Activated CD4-positive, alpha-beta T cell treated with anti-CD3 and anti-CD28 coated beads for 24 hours (primary cell): ENCODE measurements at places on chromosomes 11 and 22.

DNA sequence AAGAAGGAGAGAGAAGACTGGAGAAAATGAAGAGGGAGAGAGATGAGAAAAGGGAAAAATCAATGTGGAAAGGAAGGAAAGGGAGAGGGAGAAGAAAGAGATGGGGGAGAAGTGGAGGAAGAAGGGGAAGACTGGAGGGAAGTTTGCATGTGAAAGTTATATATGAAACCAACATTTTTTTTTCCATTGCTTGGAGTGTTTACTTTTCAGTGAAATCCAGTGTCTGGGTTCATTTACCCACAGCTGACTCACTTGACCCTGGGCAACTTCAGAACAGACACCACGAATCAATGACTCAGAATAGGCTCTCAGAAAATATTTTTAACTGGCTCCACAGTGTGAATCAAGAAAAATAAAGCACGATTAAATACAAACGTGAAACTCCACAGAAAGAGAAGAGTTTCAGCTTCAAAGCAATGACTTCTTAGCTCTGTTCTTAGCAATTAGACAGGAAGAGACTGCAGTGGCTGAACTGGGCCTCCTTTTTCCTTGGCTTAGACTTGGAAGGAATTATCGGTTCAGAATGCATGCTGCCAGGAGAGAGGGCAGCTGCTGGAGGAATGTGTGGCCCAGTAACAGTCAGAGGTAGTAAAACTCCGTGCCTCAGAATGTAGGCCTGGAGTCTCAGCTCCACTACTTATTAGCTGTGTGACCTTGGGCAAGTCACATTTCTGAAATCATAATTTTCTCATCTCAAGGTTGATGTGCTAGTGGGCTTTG lies 237.5 kb downstream of the MIAT start:
- no peak for DNase-seq

GRCh38 chr22:41535244-41535643 lies 9.0 kb downstream of the POLR3H start:
- no peak for DNase-seq

DNA sequence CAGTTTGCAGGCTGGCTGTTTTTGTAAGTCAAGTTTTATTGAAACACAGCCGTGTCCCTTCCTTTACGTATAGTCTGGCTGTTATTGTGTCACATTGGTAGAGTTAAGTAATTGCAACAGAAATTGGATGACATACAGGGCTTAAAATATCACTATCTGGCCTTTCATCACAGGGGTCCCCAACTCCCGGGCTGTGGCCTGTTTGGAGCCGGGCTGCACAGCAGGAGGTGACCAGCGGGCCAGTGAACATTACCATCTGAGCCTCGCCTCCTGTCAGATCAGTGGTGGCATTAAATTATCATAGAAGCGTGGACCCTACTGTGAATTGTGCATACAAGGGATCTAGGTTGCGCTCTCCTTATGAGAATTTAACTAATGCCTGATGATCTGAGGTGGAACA lies 31.7 kb downstream of the EXT2 start:
- no peak for DNase-seq

GRCh38 chr22:43114958-43115357 lies 4.4 kb downstream of the BIK start:
- no peak for DNase-seq

- DNase-seq = no peak
Observed at GRCh38 chr11:122293296-122294023, 177.4 kb upstream of the BLID start.

- no peak for DNase-seq
Observed at GRCh38 chr11:75279273-75279672, 38.7 kb downstream of the TPBGL start.

DNA sequence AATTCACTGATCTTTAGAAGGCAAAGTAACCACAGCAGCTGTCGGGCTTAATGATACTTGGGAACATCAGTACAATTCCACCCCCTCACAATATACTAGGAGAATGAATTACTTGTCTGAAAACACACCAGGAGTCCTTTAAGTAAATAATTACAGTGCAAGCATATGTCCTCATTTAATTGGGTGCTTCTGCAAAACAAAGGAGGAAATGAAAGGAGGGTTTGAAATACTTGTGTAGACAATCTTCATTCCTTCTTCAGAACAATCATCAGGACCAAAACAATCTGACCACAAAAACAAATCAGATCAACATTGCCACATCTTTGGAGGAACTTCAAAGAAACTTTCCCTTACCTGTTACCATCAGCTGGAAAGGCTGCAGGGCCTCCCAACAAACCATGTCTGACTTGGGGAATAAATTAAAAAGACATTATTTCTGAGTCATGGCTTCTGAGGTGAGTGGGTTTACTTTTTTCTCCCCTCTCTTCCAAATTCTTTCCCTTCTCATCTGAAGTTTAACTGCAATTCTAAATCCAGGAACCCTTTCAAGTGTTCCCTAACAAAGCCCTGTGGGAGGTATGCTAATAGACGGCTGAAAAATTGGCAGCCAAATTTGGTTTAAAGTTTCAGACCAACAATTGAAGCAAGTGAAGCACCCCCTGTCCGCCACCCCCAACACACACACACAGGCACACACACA lies 12.5 kb upstream of the CCDC117 start:
- DNase-seq = no peak

GRCh38 chr22:42991010-42991651 lies 23.8 kb downstream of the PACSIN2 start:
- no peak for DNase-seq

GRCh38 chr11:34641456-34641855 lies 20.6 kb downstream of the EHF start:
- DNase-seq = no peak

DNA sequence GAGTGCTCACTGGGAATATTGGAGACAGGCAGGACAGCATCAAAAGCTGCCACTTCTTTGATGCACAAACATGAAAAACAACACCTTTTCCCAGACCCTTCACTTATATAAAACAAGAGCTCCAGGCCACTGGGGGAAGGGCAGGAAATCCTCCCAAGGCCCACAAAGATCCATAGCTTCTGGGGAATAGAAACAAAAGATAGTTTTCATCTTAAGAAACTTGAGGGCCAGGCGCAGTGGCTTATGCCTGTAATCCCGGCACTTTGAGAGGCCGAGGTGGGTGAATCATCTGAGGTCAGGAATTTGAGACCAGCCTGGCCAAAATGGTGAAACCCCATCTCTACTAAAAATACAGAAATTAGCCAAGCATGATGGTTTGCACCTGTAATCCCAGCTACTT lies 15.3 kb downstream of the RTL6 start:
- no peak for DNase-seq

- no peak for DNase-seq
Observed at GRCh38 chr11:241634-242033, 4.9 kb downstream of the PSMD13 start.

DNA sequence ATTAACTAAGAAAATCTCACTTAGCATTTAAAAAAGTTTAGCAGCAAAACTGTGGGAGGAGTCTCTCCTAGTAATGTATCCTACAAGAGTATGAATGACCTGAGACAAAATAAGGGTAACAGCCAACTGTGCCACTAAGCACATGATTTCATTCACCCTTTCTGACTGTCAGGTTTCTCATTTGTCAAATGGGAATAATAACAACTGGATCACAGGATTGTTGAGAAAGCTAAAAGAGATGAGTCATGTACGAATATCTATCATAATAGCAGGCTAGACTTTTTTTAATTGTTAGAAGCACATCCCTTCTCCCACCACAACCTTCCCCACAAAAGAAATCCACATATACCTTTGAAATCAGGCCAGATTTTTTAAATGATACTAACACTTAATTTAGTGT lies 39.5 kb downstream of the MTMR2 start:
- no peak for DNase-seq

DNA sequence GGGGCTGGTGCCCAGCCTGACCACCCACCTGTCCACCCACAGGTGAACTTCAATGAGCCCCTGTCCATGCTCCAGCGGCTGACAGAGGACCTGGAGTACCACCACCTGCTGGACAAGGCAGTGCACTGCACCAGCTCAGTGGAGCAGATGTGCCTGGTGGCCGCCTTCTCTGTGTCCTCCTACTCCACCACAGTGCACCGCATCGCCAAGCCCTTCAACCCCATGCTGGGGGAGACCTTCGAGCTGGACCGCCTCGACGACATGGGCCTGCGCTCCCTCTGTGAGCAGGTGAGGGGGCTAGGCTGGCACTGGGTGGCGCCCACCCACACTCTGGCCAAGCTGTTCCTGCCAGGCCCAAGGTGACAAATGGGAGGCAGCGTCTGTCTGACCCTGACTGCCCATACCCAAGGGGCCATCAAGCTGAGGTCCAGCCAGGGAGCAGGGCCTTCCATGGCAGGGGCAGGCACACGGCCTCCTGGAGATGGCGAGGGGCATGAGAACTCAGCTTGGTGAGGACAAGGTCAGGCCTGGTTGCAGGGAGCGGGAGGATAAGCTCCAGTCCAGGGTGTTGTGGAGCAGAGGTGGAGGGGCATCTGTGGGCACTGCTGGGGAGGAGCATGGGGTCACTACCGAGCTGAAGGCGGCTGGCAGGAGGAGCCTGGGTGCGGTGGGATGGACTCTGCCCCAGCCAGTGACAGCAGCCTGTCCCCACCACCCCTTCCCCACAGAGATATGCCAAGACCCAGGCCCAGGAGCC lies 77.7 kb downstream of the MORC2 start:
- peak; percentile 10 for DNase-seq

DNA sequence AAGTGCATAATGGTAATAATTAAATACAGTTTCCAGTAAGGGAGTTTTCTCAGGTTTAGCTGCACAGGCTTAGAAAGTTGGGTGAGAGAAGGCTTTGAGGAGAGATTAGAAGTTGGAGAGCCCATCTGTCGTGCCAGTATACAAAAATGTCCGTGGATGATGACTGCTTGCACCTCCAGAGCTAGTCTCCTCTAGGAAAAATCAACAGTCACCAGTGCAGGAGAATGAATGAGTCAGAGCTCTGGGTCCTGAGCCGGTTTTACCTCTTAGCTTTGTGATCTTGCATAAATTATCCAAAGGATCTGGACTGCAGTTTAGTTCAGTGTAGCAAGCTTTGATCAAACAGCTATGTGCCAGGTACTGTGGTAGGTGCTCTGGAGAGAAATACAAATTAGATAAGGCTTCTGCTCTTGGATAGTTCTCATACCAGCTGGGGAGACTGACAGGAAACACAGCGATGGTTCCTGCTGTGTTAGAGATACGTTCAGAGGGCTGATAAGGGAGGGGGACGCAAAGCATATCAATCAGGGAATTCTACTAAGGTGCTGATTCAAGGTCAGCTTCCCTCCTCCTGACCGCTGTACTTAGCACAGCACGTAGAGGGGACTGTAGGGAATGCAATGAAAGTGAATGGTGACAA lies 125.9 kb downstream of the TEAD1 start:
- DNase-seq = no peak

DNA sequence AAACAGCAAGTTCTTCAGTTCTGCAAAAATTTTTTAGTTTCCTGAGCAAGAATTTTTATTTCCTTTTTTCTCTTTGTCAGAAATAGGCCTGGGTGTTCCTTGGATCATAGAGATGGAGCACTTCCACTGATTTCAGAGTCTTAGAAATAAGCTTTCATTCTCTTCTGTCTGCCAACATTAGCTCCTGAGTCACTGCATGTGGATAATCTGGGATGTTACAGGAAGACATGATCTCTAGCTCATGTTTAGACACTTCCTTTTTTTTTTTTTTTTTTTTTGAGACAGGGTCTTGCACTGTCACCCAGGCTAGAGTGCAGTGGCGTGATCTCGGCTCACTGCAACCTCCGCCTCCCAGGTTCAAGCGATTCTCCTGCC lies 13.2 kb upstream of the TMEM218 start:
- DNase-seq = no peak
